ENCODE measurements at places on chromosomes 6 and 20.

- peak; percentile 59 for DNase-seq
These were observed 1.4 kb upstream of the MARCKS start for GRCh38 chr6:113855500-113856374.

DNA sequence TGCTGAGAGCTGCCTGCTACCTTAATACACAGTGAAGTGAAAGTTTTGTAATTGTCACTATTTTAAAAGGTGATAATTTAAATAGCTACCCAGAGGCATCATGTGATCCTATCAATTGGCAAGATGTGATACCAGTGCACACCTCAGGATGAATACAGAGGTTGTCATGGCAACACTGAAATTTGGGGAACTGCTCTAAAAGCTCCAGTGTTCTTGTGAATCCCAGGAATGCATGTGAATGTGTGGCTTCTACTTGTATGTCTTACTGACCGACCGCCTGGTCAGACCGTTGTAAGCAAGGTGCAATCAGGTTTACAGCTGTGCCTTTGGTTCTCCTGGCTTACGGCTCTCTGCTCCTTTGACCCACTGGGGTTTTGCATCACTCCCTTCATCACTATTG is 146.3 kb upstream of the GJE1 start:
- DNase-seq: no peak

- DNase-seq: no peak
These were observed 320.4 kb upstream of the RNF24 start for GRCh38 chr20:4335722-4336121.

DNA sequence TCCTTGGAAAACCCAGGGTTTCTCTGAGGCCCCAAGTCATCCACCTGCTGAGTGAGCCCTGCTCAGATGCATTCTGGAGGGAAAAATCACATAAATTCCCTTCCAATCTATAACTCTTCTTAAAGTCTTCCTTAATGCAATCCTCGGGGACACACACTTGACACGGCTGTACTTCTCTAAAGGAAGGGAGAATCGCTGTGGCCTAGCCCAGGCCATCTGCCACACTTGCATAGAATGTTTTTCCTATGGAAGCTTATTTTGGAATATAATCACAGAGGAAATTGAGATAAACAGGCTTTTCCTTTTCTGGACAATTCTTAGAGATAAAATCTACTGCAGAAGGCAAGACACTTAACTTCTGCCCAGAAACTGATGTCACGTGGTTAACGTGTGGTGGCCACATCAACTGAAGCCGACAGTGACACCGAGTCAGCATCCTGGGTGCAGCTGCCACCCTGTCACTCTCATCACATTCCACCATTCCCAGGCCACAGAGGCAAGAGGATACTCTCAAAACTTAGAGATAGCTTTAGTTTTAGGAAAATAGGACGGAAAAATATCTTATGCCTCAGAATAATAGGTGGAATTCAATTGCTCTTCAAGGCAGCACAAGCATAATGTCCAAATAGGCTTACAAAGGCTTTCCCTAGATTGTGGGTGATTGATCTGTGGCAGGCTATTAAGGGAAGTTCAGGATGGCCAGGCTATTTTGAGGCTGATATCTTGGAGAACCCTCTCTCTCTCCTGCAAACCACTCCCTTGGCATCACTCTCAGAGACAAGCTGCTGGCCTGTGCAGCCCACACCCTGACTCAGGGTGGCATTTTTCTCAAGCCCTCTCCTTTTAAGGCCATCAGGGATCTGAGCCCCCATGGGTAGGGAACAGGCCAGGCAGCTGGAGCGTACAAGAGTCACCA is 29.6 kb downstream of the PSMB1 start:
- DNase-seq: no peak
